ENCODE measurements at places on chromosomes 13 and 19.

- peak; percentile 11 for DNase-seq
Measured at GRCh38 chr13:39051157-39051556, 12.9 kb downstream of the NHLRC3 start.

DNA sequence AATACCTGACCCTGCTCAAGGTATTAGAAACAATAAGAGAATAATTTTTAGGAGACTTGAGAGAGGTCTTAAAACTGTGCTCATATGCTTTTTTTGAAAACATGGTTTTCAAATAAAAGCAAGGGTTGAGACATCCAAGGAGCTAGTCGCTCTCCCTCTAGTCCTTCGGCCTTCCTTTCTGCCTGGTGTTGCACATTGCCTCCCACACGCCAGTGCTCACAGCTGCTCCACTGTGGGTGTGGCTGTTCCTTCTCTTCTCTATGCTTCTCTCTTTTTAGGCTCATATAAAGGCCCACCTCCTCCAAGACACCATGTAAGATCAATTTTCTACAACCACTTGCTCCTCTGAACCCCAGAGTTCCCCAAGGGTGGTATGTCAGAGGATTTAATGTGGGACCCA is 352.6 kb downstream of the ENOX1 start:
- DNase-seq = no peak

DNA sequence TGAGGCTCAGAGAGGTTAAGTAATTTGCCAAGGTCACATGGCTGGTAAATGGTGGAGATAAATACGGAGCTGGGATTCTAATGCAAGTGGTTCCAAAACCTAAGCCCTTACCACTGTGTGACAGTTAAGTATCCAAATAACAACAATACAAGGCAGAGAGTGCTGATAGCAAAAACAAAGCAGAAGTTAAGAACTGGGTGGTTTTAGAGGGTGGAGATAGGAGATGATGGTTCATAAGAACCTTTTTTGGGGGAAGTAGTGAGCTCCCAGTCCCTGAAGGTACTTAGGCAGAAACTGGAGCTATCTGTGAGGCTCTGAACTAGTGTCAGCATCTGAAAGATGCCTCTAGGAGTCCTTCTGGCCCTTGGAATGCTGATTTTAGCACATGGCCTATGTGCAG is 56.2 kb upstream of the UBE2L5 start:
- DNase-seq = no peak

DNA sequence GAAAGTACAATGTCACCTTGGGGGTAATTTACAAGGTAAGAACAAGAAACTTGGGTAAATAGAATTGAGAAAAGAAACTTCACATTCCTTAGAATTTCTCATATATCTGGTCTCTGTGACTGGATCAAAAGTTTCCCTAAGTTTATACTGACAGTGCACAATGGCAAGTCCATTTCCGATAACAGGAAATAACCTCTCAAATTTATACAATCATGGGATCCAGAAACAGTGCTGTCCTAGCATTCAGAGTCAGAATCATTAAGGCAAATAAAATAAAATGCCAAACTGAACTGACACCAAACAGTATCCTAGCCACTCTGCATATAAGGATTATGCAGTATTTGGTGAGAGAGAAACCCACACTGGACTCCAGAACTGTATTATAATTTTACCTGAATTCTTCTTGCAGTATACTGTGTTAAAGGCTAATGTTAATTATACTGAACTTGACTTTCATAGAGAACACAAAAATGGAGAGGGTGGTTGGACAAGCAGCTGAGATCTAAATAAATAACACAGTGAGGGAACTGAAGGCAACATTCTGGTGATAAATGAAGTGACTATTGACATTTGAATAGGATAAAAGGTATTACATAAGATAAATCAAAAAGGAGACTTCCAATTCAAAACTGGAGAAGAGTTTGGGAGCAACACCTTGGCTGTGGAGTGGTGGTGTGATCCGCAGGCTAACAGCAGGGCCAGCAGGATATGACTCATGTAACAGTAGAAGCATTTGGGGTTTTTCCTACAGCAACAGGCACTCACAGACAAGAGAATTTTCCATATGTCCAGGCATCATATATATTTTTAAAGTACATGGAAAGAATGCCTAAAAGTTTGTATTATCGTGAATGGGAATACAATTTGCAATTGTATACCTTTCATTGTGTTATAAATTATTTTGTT is 932.5 kb upstream of the MIR17HG start:
- no peak for DNase-seq

DNA sequence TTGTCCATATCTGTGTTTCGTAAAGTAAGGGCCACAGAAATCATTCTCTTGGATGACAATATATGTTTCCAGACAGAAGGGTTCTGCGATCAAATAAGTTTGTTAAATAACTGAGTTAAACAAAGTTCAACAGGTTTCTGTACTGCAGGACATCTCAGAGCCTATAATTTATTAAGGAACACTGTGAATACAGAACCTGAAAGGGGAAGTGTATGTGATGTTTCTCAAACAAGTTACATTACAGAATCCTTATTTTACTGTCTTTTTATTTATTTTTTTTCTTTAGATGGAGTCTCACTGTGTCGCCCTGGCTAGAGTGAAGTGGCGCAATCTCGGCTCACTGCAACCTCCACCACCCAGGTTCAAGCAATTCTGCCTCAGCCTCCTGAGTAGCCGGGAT is 55.4 kb upstream of the GTF2F2 start:
- DNase-seq = no peak

DNA sequence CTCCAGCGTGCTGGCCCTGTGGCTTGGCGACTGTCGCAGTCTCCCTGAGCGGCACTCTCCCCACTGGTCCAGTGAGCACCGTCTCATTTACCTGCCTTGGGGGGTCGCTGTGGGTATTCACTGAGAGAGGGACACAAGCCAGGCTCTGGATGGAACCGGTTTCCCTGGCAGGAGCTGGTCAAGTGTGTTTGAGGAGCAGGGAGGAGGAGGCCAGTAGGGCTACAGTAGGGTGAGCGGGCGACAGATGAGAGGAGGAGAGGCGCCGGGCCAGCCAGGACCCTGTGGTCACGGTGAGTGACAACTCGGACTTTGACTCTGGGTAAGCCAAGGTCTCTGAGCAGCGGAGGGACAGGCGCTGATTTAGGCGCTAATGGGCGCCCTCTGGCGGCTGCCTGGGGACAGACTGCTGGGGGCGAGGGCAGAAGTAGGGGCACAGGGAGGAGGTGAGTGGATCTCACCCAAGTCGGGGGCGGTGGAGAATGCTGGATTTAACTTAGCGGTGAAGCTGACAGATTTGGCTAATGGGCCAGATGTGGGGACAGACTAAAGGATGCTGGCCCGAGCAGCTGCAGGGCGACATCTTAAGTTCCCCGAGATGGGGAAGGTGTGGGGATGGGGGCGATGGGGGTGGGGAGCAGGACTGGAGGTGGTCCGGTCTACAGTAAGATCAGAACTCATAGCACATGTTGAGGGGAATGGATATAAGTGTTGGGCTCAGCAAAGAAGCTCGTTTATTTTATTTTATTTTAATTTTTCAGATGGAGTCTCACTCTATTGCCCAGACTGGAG is 4.7 kb upstream of the PRMT1 start:
- DNase-seq = no peak

- no peak for DNase-seq
Measured at GRCh38 chr19:7927605-7928333, 1.8 kb upstream of the CTXN1 start.

DNA sequence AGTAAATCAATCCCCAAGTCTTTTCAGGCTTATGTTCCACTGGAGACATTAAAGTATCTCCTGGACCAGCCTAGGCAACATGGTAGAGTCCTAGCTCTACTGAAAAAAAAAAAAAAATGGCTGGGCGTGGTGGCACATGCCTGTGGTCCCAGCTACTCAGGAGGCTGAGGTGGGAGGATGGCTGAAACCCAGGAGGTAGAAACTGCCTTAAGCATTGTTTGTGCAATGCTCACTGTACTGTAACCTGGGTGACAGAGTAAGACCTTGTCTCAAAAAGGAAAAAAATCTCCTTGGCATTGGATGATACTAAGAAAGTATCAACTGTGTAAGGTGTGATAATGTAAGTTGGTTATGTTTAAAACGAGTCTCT is 8.8 kb downstream of the KLK8 start:
- DNase-seq = no peak

DNA sequence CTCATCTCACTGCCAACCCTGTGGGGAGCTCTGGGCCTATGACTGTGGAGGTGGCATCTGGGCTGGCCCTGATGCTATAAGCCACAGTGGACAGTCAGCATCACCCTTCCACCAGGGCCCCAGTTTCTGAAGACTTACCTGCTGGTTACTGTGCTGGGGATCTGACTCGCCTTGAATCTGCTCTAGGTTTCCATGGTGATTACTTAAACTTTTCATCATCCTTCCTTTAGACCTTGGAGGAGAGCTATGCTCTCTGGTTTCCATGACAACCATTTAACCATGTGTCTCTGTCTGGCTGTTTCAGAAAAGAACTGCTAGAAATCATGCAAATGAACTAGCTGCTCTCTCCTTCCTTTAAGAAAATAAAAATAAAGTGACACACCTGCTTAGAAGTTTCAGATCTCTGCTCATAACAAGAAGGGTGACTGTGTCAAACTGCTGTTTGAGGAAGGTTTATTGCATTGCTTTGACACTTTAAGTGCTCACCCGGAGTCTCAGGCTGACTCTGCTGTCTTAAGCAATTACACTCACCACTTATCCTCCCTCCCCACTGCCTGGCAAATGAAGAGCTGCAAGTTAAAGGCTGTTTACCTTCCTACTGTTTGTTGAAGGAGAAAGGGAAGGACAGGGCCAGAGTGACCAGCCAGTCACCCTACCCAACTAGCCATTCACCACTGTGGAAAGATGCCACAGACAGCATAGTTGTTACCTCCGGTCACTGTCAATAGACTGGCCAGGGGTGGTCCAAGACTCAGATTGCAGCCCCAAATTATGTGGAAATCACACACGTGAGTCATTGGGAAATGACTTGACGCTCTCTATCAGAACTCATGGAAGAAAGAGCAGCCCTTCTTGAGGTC is 87.6 kb downstream of the HSPH1 start:
- DNase-seq = no peak

DNA sequence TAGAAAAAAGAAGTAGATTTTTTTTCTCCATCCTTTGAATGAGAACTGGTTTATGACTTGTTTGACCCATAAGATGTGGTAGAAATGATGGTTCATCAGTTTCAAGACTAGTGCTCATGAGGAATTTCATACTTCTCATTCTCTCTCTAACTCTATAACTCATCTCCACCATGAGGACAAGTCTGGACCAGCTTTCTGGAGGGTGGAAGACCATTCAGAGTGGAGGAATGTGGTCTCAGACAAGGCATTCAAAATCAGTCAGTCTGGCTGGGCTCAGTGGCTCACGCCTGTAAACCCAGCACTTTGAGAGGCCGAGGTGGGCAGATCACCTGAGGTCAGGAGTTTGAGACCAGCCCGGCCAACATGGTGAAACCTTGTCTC is 3.5 kb upstream of the EID2 start:
- DNase-seq = no peak

- DNase-seq = no peak
Measured at GRCh38 chr13:97884707-97885468, 68.6 kb upstream of the IPO5 start.

GRCh38 chr19:5128936-5129389 is 160.1 kb downstream of the KDM4B start:
- no peak for DNase-seq

GRCh38 chr13:40985381-40986100 is 33.6 kb downstream of the ELF1 start:
- no peak for DNase-seq

DNA sequence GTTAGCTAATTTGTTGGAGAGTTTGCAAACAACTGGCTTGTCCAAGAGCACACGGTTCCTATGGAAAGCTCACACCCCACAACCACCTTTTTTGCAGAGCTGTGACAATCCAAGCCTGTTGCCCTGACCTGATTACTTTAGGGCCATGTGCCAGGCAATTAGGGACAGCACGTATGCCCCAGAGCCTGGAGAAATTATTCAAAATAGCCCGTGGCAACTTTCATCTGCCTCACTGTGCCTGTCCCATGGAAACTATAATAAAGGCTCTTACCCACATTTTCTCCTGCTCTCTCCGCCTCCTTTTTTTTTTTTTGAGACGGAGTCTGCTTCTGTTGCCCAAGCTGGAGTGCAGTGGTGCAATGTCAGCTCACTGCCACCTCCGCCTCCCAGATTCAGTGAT is 18.6 kb upstream of the FBN3 start:
- no peak for DNase-seq

DNA sequence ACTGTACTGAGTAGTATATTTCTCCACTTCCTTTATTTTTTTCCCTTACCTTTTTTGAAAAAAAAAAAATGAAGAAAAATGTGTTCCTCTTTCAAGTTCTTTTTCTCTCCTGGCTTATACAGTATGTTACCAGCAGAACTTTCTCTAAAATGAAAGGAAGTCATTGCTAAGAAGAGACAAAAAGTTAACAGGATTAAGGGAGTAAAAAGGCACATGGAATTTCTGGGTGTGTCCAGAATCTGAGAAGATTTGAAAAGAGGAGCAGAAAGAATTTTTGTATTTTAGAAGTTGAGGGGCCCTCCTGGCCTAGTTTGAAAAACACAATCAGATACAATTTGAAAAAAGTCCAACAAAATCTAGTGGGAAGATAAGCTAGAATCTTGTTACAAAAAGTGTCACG is 21.0 kb upstream of the TRIM13 start:
- DNase-seq = no peak

GRCh38 chr13:34751492-34751891 is 190.6 kb upstream of the NBEA start:
- no peak for DNase-seq

DNA sequence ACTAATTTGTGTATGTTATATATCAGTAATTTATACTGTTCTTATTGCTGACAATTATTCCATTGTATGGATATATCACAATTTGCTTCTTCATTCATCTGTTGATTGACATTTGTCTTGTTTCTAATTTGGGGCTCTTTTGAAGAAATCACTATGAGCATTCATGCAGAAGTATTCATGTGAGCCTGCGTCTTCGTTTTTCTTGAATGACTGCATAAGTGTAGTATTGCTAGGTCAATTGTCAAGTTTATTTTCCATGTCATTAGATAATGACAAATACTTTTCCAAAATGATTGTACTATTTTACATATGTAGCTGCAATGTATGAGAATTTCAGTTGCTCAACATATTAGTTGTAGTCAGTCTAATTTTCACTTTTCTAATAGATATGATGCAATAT is 1796.9 kb downstream of the SLITRK5 start:
- no peak for DNase-seq

GRCh38 chr13:77026255-77026860 is 601 bp downstream of the FBXL3 start:
- DNase-seq = no peak

Data from pulmonary artery endothelial cell (primary cell).